Activated CD4-positive, CD25-positive, alpha-beta regulatory T cell (primary cell): ENCODE measurements at places on chromosomes 1 and 21.

- DNase-seq, result no peak
Measured at GRCh38 chr1:235767795-235768194, 98.9 kb downstream of the LYST start.

- no peak for DNase-seq
Measured at GRCh38 chr1:109065137-109065536, 10.7 kb downstream of the TAF13 start.

DNA sequence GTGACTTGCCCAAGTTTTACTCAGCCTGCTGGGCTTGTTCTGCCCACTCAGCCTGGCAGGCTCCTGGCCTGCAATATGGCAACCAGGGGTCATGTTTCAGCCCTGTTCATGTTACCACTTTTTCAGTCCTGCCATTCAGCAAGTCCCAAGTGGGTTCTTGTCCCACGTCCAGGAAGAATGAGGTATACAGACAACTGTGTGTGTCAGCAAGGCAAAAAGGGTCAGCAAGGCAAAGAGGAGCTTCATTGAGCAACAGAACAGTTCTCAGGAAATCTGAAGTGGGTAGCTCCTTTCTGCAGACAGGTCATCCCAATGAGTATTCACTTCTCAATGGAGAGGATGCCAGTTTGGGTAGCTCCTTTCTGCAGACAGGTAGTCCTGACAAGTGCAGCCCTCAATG is 1233.3 kb upstream of the B3GALT2 start:
- no peak for DNase-seq

GRCh38 chr1:20119347-20119746 is at the start of gene PLA2G2D:
TSS of gene PLA2G2D (minus strand) at chr1:20119536. CDS start at chr1:20119498, 38 bp downstream.
- no peak for DNase-seq

DNA sequence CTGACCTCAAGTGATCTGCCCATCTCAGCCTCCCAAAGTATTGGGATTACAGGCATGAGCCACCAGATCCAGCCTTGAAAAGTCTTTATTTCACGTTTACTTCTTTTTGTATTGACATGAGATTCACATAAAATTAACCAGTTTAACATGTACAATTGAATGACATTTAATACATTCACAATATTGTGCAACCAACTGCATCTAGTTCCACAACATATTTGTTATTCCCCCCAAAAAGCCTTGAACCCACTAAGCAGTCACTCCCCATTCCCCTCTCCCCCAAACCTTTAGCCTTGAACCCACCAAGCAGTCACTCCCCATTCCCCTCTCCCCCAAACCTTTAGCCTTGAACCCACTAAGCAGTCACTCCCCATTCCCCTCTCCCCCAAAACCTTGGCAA is 62.0 kb downstream of the ACBD6 start:
- no peak for DNase-seq

DNA sequence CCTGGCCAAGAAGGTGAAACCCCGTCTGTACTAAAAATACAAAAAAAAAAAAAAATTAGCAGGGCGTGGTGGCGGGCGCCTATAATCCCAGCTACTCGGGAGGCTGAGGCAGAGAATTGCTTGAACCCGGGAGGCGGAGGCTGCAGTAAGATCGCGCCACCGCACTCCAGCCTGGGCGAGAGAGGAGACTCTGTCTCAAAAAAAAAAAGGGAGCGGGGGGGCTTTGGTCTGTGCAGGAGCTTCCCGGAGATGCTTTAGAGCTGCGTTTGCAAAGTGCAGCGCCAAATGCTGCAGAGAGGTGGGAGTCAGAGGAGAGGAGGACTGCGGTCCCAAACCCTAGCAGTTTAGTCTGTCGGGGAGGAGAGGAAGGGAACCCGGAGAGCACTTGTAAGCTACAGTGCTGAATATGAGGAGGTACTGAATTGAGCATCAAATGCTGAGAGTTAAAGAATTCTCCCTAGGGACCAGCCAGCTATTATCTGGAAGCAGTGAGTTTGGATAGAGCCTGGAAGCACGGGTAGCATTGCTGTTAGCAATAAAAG is 569 bp downstream of the FALEC start:
- DNase-seq, result no peak

GRCh38 chr1:113975211-113975895 is 3.9 kb upstream of the OLFML3 start:
- DNase-seq, result no peak

GRCh38 chr1:203320591-203321272 is 15.4 kb downstream of the BTG2 start:
- no peak for DNase-seq

GRCh38 chr1:67561704-67562113 is 123.3 kb upstream of the GADD45A start:
- peak; percentile 77 for DNase-seq

- DNase-seq, result no peak
Measured at GRCh38 chr1:51328279-51328678, 2.1 kb downstream of the TTC39A start.

GRCh38 chr1:174535207-174535606 is 87.4 kb downstream of the GPR52 start:
- DNase-seq, result no peak
